Stimulated activated CD8-positive, alpha-beta memory T cell treated with anti-CD3 and anti-CD28 coated beads, Interleukin-4, amount 100 ng/mL, for 24 hours (primary cell): ENCODE measurements at places on chromosomes 1 and 21.

DNA sequence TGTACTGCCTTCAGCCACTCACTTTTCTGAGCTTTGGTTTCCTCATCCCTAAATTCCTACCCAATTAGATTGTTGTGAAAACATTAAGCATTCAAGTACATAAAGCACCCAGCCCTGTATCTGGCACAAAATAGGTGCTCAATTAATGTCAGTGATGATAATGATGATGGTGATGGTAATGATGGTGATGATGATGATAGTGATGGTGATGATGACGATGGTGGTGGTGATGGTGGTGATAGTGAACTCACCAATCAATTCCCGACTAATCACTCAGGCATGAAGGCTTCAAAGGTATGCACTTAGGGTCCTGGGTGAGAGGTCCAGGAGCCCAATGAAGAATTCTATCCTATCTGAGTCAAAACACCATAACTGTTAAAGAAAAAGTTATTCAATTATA, 383.5 kb downstream of the MATN1 start:
- no peak for DNase-seq

DNA sequence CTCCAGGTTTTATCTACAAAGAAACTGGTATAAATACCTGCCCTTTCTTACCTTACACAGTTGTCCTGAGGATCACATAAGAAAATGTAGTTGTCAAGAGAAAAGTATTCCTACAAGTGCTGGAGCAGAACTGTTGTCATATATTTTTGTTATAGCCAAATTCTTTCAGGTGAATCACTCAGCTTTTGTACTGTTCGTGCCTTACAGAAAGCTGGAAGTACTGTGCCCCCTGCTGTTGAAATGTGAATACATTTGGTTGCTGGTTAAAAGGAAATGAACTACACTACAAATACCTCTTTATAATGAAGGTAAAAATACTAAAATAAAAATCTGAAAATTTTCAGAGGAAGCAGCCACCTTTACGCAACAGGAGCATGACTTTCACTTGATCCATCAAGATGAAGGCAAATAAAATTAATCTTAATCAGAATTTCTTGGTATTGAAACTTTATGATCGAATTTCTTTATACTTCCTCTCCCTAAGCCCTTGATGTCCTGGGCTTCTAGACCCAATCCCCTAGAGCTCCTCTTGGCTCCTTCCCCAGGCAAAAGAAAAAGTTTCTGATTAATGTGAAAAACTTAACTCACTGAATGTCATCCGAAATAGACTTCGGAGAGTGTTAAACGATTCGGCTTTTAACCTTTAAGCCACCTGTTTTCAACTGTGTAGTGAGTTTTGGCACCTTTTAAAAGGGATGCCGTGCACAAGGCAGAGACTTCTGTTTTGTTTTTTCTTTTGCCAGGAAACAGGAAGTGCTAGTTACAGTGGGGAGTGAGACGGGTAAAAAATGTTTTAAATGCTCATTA, 12.5 kb downstream of the CHML start:
- DNase-seq, result no peak

DNA sequence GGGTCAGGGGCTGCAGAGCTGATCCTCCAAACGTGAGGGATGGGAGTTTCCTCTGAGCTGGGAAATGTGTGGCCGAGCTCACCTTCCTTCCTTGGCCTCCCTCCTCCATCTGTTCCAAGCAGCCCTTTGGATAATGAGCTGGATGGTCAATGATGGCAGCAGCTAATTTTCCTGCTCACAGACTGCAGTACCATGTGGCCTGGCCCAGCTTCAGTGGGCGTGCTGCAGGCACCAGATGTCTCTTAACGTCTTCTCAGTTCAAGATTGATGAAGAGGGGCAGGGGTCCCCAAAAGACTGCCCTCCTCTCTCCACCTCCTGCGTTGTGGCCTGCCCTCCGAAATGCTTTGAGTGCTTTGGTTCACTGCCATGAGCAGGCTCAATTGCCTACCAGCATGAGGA, 86.0 kb downstream of the UBIAD1 start:
- no peak for DNase-seq

DNA sequence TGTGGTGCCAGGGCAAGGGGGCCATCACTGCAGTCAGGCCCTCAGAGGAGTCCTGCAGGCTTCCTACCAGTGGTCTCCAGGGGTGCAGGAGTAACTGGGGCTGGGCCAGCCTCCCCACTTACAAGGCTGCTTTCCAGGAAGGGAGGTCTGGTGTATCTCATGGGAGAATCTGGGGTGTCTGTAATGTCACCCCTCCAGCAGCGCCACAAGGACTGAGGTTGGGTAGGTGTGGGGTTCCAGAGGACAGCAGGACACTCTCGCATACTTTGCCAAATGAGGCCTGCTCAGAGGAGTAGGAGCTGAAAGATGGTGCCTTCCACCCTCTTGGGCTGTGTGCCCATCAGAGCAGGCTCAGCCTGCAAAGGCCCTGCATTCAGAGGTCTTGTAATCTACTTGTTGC, 46.9 kb downstream of the TNNT2 start:
- DNase-seq, result no peak

DNA sequence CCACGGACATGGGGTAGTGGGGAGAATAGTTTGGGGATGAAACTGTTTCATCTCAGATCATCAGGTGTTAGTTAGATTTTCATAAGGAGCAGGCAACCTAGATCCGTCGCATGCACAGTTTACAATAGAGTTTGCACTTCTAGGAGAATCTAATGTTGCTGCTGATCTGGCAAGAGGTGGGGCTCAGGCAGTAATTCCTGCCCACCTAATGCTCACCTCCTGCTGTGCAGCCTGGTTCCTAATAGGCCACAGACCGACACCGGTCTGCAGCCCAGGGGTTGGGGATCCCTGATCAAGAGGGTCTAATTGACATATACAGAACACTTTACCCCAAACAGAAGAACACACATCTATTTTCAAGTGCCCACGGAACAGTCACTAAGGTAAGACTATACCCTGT, 275.1 kb downstream of the PTPRU start:
- DNase-seq, result no peak

- no peak for DNase-seq
Observed at GRCh38 chr21:45207839-45208626, 79.7 kb downstream of the POFUT2 start.

GRCh38 chr21:15442743-15443469, 286.9 kb upstream of the USP25 start:
- no peak for DNase-seq
